ENCODE measurements at places on chromosomes 2 and 18. TPM values are rescaled to one million over a fixed set of nuclear protein-coding genes. Genes with fewer than 3 reads are reported as not detected.
A peak's percentile ranks its signal among the peaks of the same experiment; 100 is the strongest.

- DNase-seq, result no peak
Observed at GRCh38 chr2:105617631-105618350, 126.9 kb upstream of the NCK2 start.

The CDH7 gene
- not detected for total RNA-seq

- no peak for DNase-seq
Observed at GRCh38 chr18:52163478-52163877, 176.5 kb upstream of the DCC start.

- DNase-seq, result no peak
Observed at GRCh38 chr18:58034370-58034769, 9.7 kb upstream of the NEDD4L start.

DNA sequence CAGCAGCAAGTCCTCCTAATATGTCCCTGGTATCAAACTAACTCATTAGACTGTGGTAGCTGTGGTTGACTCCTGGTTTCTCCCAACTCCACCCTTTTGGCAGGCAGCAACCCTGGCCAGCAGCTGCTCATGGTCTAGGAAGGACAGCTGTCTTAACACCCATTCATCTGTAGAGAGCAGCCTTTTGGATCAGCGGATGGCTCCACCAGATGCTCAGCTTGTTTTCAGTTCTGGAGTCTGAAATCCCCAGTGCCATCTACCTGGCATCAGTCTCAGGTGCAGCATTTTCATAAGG, 100.5 kb downstream of the SPOPL start:
- DNase-seq, result peak; percentile 94

The RNF125 gene
- 0.06 TPM for total RNA-seq

DNA sequence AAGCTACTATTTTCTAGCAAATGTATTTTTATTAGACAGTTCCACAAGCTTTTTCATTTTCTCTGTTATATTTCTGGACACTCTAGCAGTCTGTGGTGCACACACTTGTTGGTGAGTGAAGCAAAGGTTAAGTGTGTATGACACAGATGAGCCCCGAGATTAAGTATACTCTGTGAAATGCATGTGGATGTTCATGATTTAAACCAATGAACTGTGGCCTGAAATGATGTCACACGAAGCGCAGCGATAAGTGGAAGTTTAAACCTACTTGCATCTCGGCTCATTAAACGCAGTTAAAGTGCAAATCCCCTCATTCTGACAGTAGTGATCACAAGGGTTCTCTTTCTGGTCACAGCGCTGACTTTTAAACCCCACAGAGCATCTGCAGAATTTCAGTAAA, 1488.8 kb upstream of the NXPH2 start:
- no peak for DNase-seq

GRCh38 chr2:118850901-118851415, 3.5 kb upstream of the EN1 start:
- DNase-seq, result no peak

- DNase-seq, result peak; percentile 74
Observed at GRCh38 chr18:70363861-70364260, 75.0 kb downstream of the SOCS6 start.

DNA sequence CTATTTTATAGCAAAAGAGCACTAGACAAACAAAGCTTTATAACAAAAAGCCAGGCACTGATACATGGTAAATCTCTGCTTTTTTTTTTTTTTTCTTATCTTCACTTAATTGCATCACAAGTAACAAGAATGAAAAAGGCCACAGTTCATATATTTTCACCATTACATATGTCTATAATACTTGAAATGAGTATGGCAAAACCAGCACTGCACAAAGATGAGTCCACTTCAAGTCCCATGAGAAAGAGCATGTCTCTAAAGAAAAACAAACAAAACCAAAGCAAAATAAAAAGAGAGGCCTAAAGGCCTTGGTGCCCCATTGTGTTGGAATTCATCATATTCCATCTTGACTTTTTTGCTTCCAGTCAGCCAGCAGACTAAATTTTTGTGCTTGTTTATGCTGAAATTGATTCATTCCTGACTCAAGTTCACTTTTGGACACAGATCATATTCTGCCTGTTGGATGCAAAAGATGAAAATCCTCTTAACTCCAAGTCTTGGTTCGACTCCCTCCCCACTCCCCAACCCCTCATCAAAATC, 264.9 kb upstream of the CCDC68 start:
- peak; percentile 27 for DNase-seq

GRCh38 chr2:229270551-229271410, at the start of gene PID1:
Gene PID1, minus strand, starts transcription at chr2:229271287. Its CDS starts 244 bp downstream, at chr2:229271043.
- peak; percentile 58 for DNase-seq

DNA sequence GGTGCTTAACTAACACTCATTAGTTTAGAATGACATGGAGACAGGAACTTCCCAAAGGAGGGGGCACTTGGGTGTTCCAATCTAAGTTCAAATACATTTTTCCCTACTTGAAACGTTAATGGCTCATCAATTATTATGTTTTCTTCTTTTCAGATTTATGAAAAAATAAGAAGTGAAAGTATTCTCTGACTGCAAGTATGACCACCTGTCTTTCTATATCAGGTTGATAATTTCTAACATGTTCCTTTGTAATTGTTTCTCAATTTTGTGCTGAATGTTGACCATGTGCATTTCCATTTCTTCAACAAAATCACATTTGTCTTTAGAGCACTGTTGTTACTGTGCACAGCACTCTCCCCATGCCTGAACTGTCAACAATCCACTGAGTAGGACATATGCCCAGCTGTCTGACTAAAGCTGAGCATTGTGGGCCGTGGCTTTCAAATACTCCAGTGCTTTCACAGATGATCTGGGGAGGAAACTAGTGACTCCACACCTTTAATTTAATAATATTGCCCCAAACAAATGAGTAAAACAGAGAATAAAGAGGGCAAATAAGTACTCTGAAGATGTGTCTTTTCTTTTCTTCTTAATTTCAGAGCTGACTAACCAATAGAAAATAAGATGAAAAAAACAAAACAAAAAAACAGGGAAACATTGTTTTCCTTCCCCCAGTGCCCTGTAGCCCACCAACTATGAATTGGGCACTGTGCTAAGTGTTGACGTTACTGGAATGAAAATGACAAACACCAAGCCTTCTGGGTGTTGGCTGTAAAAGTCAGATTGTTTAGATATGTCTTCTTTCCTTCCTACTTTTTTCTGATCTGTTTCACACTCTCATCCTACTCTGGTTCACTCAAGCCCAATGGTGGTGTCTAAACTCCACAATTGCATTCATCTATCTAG, 16.0 kb downstream of the LANCL1 start:
- no peak for DNase-seq

- peak; percentile 59 for DNase-seq
Observed at GRCh38 chr2:42086500-42086953, 38.7 kb downstream of the PKDCC start.

DNA sequence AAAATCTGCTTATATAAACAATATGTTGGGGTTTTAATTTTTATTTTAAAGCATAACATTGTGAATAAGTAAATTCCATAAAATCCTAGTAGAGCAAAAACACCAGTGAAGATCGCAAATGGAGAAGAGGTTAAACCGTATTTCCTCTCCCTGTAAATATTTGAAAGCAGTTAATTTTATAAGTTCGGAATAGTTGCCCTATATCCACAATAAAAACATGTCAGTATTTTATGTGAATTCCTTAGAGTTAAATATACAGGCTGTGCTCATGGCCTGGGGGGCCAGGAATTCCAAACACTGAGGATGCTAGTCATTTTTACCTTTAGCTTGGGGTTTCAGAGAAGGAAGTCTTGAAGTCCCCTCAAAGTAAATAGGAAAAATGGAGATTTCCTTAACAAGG, 135.0 kb downstream of the FIGN start:
- no peak for DNase-seq

The GLI2 gene
- total RNA-seq, result 0.64 TPM

The OBSL1 gene
- 62.1 TPM for total RNA-seq

DNA sequence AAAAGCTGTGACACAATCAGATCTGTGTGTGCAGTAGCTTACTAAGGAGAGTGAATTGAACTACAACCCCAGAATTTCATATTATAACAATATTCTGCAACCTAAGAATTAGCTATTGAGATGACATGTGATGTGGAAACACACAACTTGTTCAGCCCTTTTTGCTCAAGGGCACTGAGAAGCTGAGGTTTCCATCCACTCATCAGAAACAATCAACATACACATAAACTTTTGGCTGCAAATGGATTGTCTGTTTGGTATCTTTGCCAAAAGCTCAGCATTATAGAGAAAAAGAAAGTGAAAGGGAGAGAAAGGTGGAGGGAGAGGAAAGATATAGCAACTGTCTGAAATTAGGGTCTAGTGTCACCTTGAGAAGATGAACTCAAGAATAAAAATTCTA, 117.2 kb upstream of the KLF7 start:
- no peak for DNase-seq
